Retina (tissue), 1 donor: ENCODE measurements at places on chromosomes 7 and 10.

DNA sequence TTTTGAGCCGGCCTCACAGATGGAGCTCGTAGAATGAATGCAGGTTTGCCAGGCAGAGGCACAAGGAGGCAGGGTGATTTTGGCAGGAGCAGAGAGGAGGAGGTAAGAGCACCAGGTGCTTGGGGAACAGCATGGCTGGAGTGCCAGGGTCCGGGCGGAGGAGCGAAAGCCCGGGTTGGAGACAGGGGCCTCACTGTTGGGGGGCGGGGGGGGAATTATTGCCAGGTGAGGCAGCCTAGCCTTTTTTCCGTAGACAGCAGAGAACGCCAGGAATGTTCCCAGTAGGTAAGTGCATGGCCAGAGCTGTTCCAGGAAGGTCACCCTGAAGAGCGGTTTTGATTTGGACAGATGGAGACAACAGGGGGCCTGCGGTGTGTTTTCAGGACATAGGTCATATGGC lies 9.5 kb downstream of the SRRM3 start:
- DNase-seq, result no peak

- DNase-seq, result peak; percentile 66
Observed at GRCh38 chr10:123147635-123148413, at the start of gene HMX2. TSS of gene HMX2 (plus strand) at chr10:123148136. CDS start at chr10:123148379, 243 bp downstream.

GRCh38 chr10:30169342-30169741 lies 110.0 kb upstream of the JCAD start:
- DNase-seq, result no peak

DNA sequence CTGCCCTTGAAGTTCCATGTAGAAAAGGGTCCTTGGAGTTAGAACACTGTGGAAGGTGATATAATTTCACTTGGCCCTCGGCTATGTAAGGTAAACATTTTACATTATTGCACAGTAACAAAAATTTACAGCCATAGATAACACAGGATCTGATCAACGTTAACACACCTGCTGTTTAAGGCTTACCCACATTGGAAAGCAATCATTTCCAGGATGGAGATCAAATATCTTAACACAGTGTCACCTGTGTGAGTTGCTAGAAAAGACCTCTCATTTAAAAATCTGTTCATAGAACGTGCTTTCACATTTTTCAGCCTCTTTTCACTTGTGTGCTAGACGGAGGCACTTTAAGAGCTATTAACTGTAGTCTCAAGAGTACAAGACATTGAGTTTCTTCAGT lies 1.9 kb downstream of the TMEM229A start:
- DNase-seq, result no peak

DNA sequence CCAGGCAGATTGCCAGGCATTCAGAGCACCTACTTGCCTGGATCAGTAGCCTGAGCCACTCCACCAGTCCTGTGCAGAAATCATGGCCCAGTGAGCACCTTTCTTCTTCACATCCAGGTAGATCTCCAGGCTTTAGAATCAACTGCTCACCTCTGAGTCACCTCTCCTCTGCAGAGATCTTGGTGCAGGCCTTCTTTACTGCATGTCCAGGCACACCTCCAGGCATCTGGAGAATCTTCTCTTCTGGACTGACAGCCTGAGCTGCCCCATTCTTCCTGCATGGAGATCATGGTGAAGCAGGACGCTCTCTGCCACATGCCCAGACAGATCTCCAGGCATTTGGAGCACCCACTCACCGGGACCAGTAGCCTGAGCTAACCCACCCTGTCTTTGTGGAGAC lies 894.5 kb upstream of the MBL2 start:
- DNase-seq, result no peak

DNA sequence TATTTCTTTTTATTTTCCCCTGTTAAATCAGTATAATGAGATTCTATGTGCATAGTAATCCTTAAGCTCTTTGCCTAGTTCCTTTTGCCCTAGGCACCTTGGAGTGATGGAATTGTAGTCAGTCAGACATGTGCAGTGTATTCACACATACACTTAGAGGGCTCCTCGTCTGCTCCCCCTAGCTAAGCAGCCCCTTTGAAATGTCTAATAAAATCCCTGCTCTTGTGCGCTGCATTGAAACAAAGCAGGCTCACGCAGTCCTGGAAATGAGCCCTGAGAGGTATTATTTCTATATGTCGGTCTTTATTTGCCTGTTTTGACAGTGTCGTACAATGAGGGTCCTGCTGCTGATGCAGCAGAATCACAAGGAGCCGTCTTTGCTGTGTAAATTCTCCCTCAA lies 258.7 kb downstream of the AUTS2 start:
- no peak for DNase-seq

DNA sequence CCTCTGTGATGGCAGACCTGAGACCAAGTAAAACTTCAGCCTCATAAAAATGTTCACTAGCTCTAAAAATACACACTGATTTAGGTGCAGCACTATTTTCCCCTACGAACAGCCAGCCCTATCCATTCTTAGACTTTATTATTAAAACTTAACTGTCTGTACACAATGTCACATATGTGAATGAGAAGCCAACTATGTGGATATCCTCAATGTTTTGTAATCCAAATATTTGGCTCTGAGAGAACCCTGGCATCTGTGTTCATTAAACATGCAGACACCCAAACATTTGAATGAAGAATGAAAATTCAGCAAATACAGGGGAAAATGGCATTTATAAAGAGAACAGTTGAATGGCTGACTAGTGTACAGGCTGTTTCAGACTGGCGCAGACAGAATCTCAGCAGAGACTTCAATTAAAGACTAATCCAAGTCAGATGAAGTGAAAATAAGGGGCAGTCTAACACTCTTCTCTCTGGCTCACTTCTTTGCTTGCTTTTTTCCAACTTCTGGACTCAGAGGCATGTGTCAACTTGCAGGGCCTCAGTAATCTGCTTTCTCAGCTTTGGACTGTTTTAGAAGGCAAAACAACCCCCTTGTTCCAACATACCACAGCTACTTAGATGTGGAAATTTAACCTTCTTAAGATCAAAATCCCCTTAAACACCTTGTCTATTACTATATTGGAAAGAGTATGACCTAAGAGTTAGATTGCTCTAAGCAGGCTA lies 47.4 kb upstream of the FAM180A start:
- DNase-seq, result no peak

DNA sequence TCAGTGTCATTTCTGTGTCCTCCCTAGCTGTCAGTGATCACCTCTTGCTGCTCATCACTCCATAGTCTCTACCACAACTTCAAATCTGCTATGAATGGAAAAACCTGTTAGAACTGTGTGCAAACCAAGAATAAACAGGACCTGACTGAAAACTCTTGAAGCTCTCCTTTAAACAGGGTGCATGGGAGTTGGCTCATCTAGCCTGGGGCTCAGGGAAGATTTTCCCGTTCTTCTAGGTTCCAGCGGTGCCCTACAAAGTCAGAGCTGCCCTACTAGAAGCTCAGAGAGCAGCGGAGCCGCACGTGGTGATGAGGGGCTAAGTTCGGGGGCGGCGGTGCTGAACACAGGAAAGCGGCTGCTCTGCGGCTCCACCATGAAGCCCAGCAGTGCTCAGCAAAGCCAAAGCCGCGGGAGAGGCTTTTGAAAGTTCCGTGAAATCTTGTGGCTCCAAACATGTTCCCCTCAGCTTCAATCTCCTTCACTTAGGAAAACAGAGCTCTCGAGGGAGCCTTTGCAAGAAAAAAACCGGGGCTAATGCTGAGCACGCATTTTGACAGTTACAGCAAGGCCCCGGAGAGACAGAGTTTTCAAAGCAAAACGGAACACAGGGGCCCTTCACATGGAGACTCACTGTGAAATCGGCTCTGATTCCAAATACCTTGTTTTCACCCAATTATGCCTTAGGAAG lies 30.5 kb downstream of the RGS10 start:
- DNase-seq, result no peak

DNA sequence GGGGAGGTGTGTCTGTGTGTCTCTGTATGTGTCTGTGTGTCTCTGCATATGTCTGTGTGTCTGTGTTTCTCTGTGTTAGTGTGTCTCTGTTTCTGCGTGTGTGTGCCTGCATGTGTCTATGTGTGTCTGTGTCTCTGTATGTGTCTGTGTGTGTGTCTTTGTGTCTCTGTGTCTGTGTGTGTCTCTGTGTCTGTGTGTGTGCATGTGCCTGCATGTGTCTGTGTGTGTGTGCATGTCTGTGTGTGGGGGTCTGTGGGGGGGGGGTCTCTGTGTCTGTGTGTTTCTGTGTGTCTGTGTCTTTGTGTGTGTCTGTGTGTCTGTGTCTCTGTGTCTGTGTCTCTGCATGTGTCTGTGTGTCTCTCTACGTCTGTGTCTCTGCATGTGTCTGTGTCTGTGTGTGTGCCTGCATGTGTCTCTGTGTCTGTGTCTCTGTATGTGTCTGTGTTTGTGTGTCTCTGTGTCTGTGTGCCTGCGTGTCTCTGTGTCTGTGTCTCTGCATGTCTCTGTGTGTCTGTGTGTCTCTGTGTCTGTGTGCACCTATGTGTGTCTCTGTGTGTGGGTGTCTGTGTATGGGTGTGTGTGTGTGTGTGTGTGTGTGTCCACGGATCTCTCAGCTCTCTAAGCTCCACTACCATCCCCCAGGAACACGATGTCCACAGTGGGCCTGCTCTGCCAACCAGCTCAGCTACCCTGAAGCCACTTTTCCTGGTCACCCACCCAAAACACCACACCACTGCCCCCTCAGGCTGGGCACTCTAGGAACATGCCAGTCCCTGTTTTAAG lies 41.7 kb downstream of the RASGEF1A start:
- no peak for DNase-seq

- DNase-seq, result no peak
Observed at GRCh38 chr7:81839708-81840369, 70.0 kb upstream of the HGF start.

GRCh38 chr7:94174956-94175355 lies 170.8 kb upstream of the BET1 start:
- no peak for DNase-seq

GRCh38 chr10:107542607-107543006 lies 378.1 kb upstream of the SORCS1 start:
- no peak for DNase-seq

DNA sequence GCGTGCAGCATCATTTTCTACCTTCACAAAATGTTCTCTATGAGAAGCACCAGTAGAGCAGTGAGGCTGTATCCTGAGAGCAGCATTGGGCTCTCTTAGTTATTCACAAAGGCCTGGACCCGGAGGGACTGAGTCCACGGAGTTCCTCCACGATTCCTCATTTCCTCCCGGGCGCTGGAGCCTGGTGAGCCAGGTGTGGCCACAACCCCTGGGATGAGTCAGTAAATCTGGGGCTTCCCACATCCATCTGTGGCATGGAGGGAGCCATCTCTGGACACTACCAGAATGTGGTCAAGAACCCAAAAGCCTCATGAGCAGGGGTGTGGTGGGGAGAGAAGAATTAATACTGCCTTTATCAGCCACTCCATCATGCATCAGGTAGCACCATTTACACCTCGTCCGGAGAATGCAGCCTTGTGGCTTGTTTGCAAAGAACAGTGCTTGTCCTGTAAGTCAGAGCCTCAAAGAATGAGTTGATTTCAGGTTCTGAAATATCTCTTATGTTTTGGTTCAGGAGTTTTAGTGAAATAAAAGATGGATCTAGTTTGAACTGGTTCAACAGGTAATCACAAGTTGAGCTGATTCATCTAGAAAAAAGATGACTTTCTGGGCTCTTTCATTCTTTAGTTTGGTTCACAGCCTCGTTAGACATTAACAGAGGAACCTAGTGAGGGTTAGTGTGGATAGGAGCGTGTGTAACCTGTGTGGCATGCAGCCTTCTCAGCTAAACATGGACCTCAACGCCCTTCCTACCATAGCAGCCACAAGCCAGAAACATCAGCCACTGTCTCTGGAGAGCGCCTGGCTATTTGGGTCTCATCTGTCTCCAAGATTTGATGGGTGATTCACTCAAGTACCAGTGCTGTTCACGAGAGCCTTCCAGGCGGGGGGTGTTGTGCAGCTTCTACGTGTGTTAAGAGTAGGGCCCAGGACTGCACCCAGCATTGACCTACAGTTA lies 95.2 kb downstream of the WDR37 start:
- no peak for DNase-seq

GRCh38 chr10:72086466-72087391 lies 1.6 kb downstream of the SPOCK2 start:
- DNase-seq, result peak; percentile 56

- DNase-seq, result no peak
Observed at GRCh38 chr10:118163217-118163616, 116.5 kb upstream of the RAB11FIP2 start.

- no peak for DNase-seq
Observed at GRCh38 chr7:15439853-15440252, 122.0 kb downstream of the AGMO start.

GRCh38 chr7:120475994-120476393 lies 203.0 kb downstream of the KCND2 start:
- no peak for DNase-seq

DNA sequence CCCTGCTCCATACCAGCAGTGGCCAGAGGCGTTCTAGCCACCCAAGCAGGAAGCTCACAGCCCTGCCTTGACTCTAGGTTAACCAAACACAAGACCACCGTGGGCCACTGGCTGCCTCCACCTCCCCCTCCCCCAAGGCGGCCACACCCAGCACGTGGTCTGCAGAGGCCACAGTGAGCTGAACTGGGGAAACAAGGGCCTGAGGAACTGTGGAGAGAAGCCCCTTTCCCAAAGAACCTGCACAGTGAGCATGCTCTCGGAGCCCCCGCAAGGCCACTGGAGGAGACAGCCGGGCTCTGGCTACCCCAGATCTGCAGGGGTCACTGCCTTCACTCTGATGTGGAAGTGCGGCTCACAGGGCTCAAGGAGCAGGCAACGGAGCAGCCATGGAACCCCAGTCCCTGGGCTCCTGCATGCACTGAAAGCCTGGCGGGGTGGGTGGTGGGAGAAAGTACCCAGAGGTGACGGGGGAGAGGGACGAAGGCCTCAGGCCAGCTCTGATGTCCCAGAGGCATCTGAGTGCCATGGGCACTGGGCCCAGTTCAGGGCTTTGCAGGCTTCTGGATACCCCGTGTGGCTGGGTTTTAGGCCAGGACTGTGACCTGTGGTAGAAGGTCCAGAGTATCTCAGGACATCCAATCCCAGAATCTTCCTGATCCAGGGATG lies 189.2 kb downstream of the EBF3 start:
- no peak for DNase-seq

- no peak for DNase-seq
Observed at GRCh38 chr10:16832351-16833080, 15.3 kb upstream of the RSU1 start.

- DNase-seq, result no peak
Observed at GRCh38 chr10:50951365-50951764, 65.9 kb upstream of the A1CF start.

DNA sequence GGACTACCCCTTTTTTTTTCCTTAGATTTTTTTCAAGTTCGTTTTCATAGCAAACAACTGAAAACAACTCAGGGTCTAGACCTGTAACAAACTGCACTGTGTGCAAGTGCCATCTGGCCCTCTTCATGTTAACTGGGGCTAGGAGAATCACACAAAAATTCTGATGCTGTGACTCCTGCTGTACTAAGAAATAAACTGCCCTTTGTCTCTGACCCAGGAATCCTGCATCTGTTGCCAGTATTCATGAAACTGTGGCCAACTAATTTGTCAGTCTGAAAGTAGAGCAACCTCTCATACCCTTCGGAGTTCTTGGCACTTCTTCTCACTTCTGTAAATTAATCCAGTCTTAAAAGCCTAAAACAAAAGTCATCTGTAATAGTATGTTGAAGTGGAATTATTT lies 218.4 kb upstream of the PCDH15 start:
- DNase-seq, result no peak

GRCh38 chr7:17307000-17307399 lies 8.5 kb downstream of the AHR start:
- no peak for DNase-seq
